CD4-positive, alpha-beta T cell treated with Interleukin-12 subunit alpha and Interleukin-12 subunit beta, for 1 hour (primary cell): ENCODE measurements at places on chromosomes 11 and 22.

DNA sequence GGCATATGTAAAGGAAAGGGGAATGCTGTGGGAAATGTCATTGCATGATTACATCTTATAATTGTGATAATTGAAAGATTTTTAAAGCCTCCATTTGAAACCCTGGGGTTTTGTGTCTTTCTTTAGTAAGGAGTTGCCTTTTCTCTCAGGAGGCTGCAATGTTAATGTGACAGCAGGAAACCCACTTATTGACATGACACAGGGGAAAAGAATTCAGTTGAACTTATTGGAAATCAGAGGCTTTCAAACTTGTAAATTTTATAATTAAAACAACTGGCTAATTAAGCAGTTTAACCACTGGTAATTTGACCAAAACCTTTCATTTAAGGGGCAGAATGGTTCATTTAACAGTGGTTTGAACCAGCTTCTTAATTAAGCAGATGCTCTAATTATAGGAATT is 31.2 kb downstream of the MRPL48 start:
- no peak for DNase-seq

DNA sequence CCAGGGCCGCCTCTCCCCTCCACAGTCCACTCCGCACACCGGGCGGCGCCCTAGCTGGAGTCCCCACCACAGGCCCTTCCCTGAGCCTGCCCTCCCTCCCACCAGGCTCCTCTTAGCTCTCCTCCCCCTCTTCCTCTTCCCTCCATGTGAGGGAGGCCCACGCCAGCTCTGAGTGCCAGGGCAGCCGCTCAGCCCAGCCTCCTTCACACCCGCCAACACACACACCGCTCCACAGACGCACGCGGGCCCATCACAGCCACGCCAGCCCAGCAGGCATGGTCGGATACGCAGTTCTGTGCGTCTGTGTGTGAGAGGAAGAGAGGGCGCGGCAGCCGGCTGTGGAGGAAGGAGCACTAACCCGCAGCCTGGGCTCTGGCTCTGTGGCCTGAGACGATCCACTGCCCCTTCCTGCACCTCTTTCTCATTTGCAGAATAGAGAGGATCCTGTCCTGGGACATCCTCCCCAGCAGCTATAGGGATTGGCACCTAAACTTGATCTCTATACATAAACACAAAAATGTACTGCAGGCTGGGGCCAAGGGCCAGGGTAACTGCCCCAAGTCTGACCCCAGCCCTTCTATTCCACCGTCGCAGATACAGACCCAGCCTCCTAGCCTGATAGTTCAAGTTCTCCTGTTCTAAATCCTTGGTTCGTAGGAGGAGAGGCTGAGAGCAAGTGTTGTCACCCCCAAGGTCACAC is 3.5 kb downstream of the CHRM4 start:
- no peak for DNase-seq

- no peak for DNase-seq
Measured at GRCh38 chr11:123158033-123159003, 36.7 kb downstream of the CLMP start.

GRCh38 chr22:43005106-43005505 is 9.8 kb downstream of the PACSIN2 start:
- no peak for DNase-seq

DNA sequence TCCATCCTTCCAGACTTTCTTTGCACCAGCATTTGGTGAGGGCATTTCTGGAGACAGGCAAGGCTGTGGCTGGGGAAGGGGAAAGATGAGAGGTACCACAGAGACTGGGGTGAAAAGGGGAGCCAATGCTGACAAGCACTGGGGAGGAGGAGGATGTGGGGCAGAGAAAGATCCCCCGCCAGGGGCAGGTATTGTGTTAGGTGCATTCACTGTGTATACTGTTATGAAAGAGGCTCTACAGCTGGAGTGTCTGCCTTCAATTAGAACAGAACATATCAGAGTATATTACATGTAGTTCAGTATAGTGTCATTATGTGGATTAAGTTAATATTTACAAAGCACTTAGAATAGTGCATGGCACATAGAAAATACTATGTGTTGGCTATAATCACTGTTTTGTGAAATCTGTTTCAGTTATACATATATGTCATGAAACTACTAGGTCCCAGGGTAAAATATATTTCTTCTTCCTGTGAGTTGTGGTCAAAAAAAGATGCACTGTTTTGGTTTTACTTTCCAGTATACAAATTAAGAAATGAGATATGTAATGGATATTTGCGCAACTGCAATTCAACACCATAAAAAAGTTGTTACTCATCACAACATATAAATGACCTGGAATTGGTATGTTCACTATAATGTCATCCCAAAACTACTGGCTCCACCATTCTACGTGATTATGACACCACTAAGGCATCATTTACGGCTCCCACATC is 8.4 kb downstream of the MSANTD2 start:
- DNase-seq, result no peak
